ENCODE measurements at places on chromosomes 16 and 17.

- no peak for DNase-seq
These were observed 211.2 kb downstream of the RPTOR start for GRCh38 chr17:80755650-80756405.

DNA sequence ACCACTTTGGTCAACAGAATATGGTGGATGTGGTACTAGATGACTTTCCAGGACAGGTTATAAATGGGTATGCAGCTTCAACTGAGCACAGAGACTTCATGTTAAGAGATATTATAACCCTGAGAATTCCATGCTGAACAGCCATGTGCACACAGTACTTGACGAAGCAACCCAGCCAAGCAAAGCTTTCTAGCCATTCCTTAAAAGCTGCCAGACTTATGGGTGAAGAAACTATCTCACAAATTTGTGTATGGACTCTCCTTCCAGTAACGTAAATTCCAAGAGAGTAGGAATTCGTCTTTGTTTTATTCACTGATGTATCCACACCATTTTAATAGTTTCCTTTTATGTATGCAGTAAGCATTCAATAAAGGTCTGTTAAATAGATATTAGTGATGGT, 76.1 kb downstream of the KANSL1 start:
- DNase-seq, result no peak

GRCh38 chr16:15051387-15051951, 4.4 kb downstream of the NTAN1 start:
- DNase-seq, result no peak

DNA sequence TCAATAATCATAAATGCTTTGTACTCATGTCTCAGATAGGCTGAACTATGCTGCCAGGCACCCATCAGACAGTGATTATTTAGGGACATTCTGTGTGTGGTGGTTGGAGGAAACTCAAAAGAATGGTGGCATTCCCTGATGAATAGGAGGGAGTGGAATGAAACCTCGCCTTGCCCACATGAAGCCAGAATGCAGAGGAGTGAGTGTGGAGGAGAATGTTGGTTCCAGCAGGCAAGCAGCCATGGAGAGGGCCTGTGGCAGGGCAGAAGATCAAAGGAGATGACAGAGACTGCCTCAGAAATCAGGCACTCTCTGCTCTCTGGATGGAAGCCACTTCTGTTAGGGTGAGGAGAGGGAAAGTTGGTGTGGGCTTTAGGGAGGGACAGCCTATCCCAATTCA, 22.5 kb downstream of the KCTD19 start:
- no peak for DNase-seq

- DNase-seq, result no peak
These were observed 16.0 kb downstream of the C17orf100 start for GRCh38 chr17:6667516-6667915.

GRCh38 chr16:48225456-48225855, 18.6 kb upstream of the LONP2 start:
- no peak for DNase-seq

Measured in activated CD4-positive, alpha-beta T cell treated with anti-CD3 and anti-CD28 coated beads for 4 hours (primary cell).